ENCODE measurements at places on chromosomes 4 and X.

DNA sequence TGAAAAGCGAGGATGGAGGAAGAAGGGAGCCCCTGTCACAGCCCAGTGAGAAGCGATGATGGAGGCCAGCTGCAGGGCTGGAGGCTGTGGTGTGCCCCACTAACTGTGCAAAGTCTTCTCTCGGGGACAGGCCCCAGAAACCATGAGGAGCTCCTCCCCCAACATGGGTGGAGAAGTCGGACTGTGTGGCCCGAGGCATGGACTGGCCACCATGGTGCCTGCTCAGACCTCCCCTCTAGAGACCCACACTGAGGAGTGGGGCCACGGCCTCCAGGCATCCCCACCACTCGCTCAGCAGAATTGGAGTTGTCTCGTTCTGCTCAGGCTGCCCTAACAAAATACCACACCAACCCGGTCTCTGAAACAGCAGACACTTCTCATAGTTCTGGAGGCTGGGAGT, 12.2 kb upstream of the PDE6B start:
- DNase-seq: no peak

DNA sequence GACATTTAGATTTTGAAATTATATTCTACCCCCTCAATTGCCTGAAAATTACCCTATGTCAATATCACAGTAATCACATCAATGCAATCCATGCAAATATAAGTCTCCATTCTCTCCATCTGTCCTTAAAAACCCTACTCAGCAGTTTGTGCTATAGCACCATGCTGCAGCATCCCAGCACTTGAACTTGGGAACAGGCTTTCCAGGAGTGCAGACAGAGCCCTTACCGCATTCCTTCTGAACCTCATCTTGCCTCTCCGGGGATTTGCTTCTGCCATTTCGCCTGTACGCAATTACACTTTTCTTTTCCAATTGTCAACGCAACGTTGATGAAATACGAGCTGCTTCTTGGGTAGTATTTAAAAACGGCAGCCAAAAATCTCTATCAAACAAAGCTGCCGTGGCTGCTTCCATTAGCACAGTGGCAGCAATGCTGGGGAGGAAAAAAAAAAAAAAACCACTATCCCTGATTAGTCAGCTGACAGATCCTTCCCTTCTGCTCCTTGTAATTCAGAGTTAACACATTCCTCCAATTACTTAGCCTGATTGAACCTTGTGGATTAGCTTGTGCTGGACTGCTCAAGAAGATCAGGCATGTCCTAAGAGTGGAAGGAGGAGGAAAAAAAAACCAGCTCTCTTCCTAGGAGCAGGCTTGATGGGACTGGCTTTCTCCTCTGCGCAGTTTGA, 65.6 kb downstream of the MCF2 start:
- no peak for DNase-seq

DNA sequence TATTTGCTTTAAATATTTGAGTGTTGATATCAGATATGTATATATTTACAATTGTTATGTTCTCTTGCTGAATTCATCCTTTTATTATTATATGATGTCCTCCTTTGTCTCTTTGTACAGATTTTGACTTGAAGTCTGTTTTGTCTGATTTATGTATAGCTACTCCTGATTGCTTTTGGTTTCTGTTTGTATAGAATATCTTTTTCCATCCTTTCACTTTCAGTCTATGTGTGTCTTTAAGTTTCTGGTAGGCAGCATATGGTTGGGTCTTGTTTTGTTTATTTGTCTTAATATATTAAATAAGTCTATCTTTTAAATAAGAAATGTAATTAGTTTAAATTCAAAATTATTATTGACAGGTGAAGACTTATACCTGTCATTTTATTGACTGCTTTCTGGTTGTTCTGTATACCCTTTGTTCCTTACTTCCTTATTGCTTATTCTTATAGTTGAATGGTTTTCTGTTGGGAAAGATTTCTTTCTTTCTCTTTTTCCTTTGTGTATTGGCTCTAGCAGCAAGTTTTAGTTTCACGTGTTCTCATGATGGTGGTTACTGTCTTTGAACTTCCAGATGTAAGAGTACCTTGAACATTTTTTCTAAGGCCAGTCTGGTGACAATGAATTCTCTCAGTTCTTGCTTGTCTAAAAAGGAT, 31.1 kb downstream of the RAB28 start:
- DNase-seq: no peak

- DNase-seq: no peak
Measured at GRCh38 chr4:26094911-26095310, 180.9 kb downstream of the SMIM20 start.

DNA sequence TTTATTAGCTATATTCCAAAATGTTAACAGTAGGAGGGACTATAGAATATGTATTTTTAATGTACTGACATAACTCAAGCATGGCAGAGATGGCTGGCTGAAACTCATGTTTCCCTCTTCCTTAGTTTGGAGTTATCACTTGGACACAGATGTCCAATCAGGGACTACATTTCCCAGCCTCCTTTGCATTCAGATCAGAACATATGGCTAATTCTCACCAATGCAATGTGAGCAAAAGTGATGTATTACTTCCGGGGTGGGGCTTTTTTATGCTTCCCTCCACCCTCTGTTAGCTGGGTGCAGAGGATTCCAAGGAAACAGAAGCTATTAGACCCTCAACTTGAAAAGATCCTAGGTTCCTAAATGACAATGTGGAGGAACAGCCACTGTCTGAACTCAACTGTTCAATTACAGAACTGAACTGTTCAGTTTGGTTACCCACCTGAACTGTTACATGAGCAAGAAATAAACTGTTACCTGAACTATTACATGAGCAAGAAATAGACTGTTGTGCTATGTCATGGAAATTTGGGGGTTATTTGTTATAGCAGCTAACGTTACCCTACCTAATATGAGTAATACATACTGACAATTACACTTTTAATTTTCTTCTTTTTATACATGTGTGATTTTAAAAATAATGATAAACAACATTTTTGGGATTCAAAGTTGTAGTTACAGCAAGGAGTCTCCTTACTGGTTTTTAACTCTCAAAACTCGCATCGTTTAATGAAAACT, 29.6 kb upstream of the ERVMER34-1 start:
- DNase-seq: no peak
